NCI-H1930 (cell line): ENCODE measurements at places on chromosomes 3 and 15.

GRCh38 chr3:46293991-46294833, 52.0 kb downstream of the CCR3 start:
- DNase-seq = no peak

- no peak for DNase-seq
These were observed 11.1 kb upstream of the GREM1 start for GRCh38 chr15:32706704-32707103.

GRCh38 chr15:100714034-100714748, 111.8 kb downstream of the ASB7 start:
- DNase-seq = no peak

- no peak for DNase-seq
These were observed 35.3 kb downstream of the ANXA2 start for GRCh38 chr15:60362321-60363086.

DNA sequence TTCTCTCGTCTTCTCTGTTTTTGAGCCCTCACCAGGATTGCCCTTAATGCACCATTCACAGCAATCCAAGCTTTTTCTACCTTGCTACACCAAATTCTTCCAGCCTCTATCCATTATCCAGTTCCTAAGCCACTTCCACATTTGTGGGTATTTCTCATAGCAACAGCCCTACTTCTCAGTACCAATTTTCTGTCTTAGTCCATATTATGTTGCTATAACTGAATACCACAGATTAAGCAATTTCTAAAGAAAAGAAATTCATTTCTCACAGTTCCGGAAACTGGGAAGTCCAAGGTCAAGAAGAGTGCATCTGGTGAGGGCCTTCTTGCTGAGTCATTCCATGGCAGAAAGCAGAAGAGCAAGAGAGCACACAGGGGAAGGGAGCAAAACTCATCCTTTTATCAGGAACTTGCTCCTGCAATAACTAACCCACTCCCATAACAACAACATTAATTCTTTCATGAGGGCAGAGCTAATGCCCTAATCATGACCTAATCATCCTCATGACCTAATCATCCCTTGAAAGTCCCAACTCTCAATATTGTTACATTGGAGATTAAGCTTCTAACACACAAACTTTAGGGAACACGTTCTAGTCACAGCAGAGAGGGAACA, 9.7 kb upstream of the EIF1B start:
- DNase-seq = no peak

GRCh38 chr3:133042778-133043177, 4.6 kb downstream of the TMEM108 start:
- DNase-seq = no peak

GRCh38 chr15:96700555-96700954, 370.1 kb downstream of the NR2F2 start:
- peak; percentile 25 for DNase-seq

- DNase-seq = no peak
These were observed 32.5 kb upstream of the ICE2 start for GRCh38 chr15:60511351-60512031.

DNA sequence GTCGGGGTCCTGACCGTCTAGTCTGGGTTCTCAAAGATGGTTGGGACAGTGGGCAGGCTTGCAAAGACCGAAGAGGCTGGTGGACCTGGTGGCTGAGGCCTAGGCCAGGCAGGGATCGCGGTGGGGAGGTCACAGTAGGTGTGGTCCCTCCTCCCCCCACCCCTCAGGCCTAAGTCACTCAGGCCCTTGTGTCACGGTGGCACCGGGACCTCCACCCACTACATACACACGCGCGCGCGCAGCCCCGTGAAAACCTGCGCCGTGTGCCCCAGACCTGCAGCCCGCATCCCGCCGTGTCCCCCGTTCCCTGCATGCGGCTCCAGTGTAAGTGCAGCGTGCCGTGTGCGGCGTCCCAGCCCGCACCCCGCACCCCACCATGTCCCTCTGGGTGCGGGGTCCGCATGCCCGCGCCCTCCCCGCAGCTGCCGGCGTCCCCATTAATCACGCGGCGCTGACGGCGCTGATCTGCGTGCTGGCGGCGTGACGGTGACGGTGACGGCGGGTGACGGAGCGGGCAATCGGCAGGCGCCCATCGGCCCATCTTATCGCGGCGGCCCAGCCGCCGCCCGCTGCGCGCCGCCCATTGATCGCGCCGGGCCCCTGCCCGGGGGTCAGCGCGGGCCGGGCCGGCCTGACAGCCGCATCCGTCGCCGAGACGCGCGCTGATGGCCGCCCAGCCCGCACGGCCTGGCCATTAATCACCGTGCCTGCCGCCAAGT, 24.4 kb downstream of the SEC61A1 start:
- no peak for DNase-seq

- DNase-seq = no peak
These were observed 18.9 kb downstream of the PTPN23 start for GRCh38 chr3:47399531-47400270.

DNA sequence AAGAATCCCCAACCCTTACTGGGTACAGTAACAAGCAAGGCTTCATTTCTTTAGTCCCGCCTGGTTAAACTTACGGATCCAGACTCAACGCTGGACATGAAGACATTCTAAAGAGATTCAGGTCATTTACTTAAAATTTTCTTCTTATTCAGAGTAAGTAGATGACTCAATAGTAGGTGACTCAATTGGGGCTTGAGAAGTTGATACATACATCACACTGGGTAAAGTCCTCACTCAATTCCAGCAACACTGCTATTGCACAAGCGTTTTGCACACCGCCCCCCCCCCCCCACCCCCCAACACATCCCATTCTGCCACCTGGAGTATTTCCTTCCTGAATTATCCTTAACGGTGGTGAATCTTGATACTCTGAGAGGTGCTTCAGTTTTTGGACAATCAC, 610.0 kb downstream of the FOXP1 start:
- DNase-seq = no peak

DNA sequence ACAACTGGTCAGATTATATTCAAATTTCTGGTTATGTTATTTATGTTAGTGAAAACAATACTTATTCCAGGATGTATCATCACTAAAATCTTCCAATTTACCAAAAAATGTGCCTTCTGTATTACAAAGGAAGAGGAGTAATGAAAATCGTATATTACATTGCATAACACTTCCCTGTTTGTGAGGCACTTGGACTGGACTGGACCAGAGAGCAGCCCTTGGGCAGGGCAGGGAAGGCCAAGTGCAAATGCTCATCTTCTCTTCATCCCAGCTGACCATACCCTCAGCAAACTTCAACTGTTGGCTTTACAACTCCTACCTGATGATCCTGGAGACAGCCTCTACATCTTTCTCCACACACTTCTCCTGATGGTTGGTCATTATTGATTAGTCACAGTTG, 285.7 kb upstream of the MME start:
- no peak for DNase-seq

GRCh38 chr3:127307112-127307835, 19.4 kb upstream of the PRR20G start:
- no peak for DNase-seq

DNA sequence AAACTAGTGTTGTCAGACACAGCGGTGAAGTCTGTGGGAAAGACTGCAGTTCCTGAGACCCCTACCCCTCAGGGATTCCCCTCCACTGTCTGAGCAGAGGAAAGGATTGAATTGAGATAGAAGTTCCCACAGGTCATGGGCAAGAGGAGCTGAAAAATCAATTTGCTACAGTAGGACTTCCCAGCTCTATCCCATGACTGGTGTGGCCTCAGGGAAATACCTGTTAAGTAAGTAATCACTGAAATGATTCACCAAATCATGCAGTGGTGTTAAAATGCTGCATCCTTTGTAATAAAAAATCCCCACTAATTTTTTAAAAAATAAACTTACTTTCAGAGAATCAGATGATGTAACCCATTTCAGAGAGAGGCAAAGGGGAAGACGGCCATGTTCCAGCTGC, 45.0 kb upstream of the SPRED1 start:
- DNase-seq = no peak

GRCh38 chr15:39132070-39132469, 448.8 kb upstream of the THBS1 start:
- DNase-seq = no peak

DNA sequence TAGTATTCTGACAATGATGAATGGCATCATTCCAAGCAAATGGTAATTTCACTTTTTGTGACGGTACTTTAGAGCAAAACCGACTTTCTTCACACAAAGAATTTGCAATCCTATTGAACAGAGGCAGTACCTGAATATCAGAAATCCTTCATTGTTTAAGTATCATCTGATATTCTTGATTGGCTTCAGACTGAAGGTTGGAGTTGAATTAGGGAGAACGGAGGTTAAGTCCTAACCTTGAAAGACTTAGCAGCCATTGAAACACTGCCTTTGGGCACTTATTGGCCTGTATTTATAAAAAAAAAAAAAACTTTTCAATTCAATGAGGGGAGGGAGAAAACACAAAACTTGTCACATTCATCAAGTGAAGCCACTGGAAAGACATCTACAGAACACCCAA, 89.0 kb downstream of the MECOM start:
- no peak for DNase-seq

GRCh38 chr3:65314916-65315315, 627.1 kb upstream of the ADAMTS9 start:
- DNase-seq = no peak

GRCh38 chr3:189967254-189967865, 153.3 kb downstream of the P3H2 start:
- DNase-seq = no peak

- DNase-seq = no peak
These were observed 100.6 kb upstream of the IGF1R start for GRCh38 chr15:98547741-98548138.

DNA sequence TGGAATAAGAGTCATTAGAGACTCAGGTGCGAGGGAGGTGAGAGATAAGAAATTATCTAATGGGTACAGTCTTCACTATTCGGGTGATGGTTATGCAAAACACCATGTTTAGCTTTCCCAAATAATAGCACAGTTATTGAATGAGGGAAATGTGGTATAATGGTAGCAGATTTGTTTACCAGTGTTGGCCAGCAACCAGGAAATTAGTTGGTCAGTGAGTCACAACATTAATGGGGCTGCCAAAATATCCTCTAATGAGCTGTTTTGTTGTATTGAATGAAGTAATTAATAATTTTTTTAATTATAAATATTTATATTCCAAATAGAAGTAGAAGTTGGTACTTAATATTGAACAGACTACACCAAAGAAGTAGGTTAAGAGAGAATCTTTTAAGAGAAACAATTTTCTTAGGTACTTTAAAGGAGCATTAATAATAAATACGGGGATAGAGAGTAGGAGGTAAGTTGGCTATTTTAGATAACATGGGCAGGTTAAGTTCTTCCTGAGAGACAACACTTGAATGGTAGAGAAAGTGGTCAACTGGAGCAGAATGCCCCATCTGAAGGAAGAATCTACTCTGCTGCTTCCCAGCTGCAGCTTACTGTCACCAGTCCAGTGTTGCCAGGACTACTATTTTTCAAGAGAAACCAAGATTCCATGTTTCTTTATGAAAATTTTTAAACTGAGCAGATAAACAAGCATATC, 218.8 kb downstream of the UBE2E2 start:
- DNase-seq = no peak

DNA sequence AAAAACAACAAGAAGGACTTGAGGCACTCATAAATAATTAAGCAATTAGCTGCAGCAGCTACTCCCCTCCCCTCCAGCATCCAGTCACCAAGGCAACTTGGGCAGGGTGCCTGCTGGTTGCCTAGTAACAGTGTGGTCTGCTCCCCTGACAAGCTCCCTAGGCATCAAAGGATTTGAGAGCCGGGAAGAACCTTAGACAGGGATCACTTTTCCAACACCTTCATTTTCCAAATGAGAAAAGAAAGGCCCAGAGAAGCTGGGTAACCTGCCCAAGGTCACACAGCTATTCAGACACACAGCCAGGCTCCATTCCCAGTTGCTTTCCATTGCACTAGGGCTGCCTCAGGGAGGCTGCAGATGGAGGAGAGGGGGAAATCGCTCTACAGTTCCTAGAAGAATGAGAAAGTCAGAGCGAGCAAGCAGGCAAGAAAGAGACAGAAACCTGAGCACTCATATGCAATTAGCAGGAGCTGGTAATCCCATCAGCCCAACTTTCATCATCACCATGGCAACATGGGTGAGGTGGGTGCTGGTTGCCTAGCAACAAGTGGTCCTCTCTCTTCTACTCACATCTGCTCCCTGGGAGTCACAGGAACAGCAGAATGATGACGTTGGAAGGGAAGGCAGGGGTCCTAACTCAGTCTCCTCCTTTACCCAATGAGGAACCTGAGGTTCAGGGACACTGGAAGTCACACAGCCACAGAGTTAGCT, 3.6 kb upstream of the EIF4E3 start:
- no peak for DNase-seq

DNA sequence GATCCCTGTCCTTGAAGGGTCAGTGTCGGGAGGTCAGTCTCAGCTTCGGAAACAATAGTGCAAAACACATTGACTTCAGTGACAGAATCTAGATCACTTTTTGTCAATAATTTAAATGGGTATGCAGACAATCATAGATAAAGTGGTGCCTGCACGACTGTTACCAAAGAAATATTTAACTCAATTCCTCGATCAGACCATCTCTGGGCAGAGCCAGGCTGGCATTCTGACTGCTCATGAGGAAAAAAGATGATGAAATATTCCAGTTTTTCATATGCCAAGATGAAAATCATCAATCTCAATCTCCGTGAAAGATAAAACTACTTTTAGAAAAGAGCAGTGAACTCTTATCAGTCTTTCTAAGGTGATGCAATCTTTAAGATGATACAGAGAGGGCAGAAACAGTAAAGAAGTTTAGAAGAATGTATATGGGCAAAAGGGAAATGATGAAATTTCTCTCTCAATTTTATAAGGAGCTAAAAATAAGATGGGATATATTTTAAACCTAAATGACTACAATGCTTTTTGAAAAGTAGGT, 169.9 kb downstream of the WDR72 start:
- DNase-seq = no peak

DNA sequence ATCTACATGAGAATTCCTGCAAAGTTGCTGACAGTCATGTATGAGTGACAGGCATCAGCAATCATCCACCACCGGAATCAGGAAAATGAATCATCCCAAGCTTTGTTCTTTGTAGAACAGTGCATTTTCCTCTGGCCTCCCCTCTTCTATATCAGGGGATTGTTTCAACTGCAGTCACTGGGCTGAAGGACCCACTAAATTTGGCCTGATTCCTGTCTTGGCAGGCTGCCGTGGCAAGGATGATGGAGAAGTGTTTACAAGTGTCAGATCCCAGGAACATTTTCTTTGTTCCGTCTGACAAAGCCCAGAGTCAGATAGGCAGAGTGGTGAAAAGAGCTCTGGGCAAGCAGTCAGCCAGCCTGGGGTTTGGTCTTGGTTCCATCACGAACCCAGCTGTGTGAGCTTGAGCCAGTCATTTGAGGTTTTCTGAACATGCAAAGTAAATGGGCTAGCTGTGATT, 175.1 kb upstream of the TSC22D2 start:
- no peak for DNase-seq

DNA sequence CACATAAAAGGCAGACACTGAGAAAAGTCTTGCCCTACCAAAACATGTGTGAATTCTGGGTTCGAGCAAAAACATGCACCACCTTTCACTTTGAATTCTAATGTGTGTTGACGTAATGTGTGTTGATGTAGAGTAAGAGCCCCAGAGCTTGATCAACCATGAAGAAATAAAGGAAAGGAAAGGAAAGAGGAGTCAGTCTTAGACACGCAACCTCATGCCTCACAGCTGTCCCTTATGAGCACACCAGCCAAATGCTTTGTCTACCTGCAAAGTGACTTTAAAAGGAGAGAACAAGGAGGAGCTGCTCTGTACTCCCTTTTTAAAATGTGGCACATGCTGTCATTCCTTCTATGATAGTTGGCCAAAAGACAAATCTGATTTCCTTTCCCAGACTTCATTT, 80.8 kb downstream of the RFTN1 start:
- DNase-seq = no peak

- DNase-seq = no peak
These were observed 45.7 kb upstream of the ADGRG7 start for GRCh38 chr3:100563652-100564211.
